ENCODE measurements at places on chromosomes 5 and 9. TPM values are rescaled to one million over a fixed set of nuclear protein-coding genes. Genes with fewer than 3 reads are reported as not detected.

DNA sequence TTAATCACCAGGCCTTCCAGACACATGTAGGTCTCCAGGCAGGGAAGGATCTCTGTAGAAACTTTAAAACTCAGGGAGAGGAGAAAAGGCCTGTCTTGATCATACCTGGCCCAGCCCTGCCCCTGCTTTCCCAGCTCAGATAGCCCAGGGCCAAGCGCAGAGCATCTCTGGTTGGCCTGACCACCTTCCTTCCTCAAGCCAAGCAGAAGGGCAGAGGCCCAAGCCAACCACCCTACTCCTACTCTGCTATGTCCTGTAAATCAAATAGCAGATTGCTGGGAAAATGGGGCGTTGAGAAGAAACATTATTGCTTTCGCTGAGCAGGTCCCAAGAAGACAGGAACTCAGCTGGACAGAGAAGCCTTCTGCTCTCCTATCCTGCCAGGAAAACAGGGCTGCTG lies 14.3 kb downstream of the ENHO start:
- no peaks in the 10 kb centered on the region for H3K4me1 ChIP-seq
- H3K27me3 ChIP-seq: peaks cover 2% of the 10 kb centered on the region
- DNase-seq: no peak
- no peak overlapping the region for H3K27ac ChIP-seq

Gene SPINK7
- total RNA-seq: not detected

DNA sequence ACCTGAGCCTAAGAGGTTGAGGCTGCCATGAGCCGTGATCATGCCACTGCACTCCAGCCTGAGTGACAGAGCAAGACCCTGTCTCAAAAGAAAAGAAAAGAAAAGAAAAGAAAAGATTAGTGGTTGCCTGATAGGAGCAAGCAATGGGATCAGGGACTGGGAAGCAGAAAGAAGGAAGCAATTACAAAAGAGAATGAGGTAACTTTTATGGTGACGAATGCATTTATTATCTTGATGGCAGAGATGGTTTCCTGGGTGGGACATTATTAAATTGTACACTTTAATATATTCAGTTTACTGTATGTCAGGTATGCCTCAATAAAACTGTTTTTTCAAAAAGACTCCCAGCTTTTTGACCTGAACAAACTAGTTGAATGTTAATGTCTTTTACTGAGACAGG lies 7.5 kb upstream of the PFDN1 start:
- peaks cover 20% of the 10 kb centered on the region for H3K27me3 ChIP-seq
- H3K4me3 ChIP-seq: no peak overlapping the region

DNA sequence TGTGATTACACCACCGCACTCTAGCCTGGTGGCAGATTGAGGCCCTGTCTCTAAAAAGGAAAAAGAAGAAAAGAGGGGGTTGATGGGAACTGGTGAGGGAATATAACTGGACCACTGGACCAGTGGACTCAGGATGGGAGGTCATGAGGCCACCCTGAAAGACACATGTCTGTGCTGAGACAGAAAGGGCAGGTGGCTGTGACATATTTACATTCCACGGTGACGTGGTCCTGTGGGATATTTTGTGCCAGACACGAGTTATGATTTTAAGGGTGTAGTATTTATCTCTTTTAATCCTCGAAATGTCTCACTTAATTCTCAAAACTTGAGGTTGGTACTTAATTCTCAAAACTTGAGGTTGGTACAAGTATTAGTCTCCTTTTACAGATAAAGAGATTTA lies 32.9 kb downstream of the LHX2 start:
- DNase-seq: no peak
- no peaks in the 10 kb centered on the region for H3K36me3 ChIP-seq
- peaks cover 7% of the 10 kb centered on the region for H3K4me1 ChIP-seq
- no peak overlapping the region for H3K4me3 ChIP-seq
- H3K27ac ChIP-seq: no peak overlapping the region

DNA sequence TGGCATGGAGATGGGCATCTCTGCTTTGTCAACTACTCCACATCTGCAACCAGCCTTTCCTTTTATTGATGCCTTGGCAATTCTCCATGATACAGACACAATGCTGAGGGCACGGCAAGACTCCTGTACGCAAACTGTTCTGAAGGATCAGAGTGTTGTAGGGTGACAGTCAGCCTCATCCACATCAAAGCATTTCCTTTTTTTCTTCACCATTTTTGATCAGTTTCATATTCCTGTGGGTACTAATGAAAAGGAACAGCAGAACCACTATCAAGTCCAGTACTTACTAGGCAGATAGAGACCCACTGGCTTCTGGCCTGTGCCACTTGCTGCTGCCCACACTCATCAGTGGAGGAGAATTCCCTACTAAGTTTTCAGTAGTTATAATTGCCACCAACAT lies 181.6 kb downstream of the PALM2AKAP2 start:
- H3K36me3 ChIP-seq: peaks cover 6% of the 10 kb centered on the region
- H3K27me3 ChIP-seq: peaks cover 26% of the 10 kb centered on the region
- H3K4me3 ChIP-seq: no peak overlapping the region
- no peak overlapping the region for H3K27ac ChIP-seq
- H3K4me1 ChIP-seq: peaks cover 45% of the 10 kb centered on the region
- DNase-seq: no peak

- no peak overlapping the region for H3K27ac ChIP-seq
- H3K4me3 ChIP-seq: no peak overlapping the region
- H3K27me3 ChIP-seq: no peaks in the 10 kb centered on the region
- no peak for DNase-seq
- no peaks in the 10 kb centered on the region for H3K4me1 ChIP-seq
Observed at GRCh38 chr9:37382982-37383357, 39.5 kb upstream of the GRHPR start.

GRCh38 chr9:15769547-15769946 lies 216.7 kb downstream of the CCDC171 start:
- H3K27me3 ChIP-seq: no peaks in the 10 kb centered on the region
- H3K4me3 ChIP-seq: no peak overlapping the region
- H3K27ac ChIP-seq: no peak overlapping the region
- DNase-seq: no peak
- H3K4me1 ChIP-seq: no peaks in the 10 kb centered on the region

DNA sequence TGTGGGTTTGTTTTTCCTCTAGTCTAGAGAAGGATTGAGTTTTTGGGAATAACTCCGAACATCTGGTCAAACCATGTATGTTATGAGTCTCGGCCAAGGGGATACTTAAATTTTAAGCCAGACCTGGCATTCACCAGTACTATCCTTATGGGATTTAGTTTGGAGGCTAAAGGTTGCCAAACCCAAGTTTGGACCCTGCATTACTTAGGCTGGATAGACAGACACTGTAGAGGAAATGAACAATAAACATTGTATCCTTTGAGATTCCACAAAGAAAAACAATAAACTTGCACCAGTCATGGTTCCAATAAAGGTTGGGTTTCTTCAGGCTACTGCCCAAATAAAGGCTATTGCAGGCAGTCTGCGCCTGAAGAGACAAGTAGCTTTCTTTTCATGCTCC lies 296.7 kb upstream of the MEF2C start:
- H3K36me3 ChIP-seq: no peaks in the 10 kb centered on the region
- no peaks in the 10 kb centered on the region for H3K27me3 ChIP-seq
- no peak overlapping the region for H3K4me3 ChIP-seq
- H3K4me1 ChIP-seq: no peaks in the 10 kb centered on the region
- no peak for DNase-seq
- H3K27ac ChIP-seq: no peak overlapping the region

- no peaks in the 10 kb centered on the region for H3K36me3 ChIP-seq
- H3K27ac ChIP-seq: no peak overlapping the region
- H3K27me3 ChIP-seq: peaks cover 3% of the 10 kb centered on the region
- DNase-seq: no peak
Observed at GRCh38 chr5:159827861-159828260, 88.4 kb upstream of the ADRA1B start.

DNA sequence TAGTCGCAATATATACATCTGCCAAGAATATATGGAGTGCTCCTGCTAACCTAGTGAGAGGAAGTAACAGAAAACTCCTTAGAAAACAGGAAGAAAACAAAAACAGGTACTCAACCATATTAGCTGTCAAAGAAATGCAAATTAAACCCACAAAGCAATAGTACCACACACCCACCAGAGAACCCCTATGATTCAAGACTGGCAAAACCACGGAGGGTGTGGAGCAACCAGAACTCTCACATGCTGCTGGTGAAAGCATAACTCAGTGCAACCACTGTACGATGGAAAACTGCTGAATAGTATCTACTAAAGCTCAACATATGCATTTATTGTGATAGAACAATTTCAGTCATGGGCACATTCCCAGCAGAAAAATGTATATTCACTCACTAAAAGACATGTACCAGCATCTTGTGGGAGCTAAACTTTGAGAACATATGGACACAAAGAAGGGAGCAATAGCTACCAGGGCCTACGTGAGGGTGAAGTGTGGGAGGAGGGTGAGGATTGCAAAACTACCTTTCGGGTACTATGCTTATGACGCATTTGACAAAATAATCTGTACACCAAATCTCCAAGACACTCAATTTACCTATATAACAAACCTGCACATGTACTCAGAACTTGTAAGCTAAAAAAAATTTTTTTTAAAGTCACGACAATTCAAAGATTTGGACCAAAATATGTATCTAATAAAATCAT lies 34.0 kb downstream of the PTPN3 start:
- H3K4me3 ChIP-seq: no peak overlapping the region
- H3K36me3 ChIP-seq: no peaks in the 10 kb centered on the region
- H3K27ac ChIP-seq: no peak overlapping the region
- H3K27me3 ChIP-seq: peaks cover 6% of the 10 kb centered on the region
- DNase-seq: peak; percentile 24

- H3K36me3 ChIP-seq: no peaks in the 10 kb centered on the region
- H3K27ac ChIP-seq: no peak overlapping the region
- no peak for DNase-seq
- H3K4me3 ChIP-seq: no peak overlapping the region
Observed at GRCh38 chr5:71732011-71732410, 12.9 kb downstream of the CARTPT start.

- no peak for DNase-seq
- no peaks in the 10 kb centered on the region for H3K27me3 ChIP-seq
- peaks cover 14% of the 10 kb centered on the region for H3K36me3 ChIP-seq
- no peak overlapping the region for H3K27ac ChIP-seq
- peaks cover 12% of the 10 kb centered on the region for H3K4me1 ChIP-seq
- no peak overlapping the region for H3K4me3 ChIP-seq
Observed at GRCh38 chr9:109002141-109002540, 11.2 kb downstream of the CTNNAL1 start.

DNA sequence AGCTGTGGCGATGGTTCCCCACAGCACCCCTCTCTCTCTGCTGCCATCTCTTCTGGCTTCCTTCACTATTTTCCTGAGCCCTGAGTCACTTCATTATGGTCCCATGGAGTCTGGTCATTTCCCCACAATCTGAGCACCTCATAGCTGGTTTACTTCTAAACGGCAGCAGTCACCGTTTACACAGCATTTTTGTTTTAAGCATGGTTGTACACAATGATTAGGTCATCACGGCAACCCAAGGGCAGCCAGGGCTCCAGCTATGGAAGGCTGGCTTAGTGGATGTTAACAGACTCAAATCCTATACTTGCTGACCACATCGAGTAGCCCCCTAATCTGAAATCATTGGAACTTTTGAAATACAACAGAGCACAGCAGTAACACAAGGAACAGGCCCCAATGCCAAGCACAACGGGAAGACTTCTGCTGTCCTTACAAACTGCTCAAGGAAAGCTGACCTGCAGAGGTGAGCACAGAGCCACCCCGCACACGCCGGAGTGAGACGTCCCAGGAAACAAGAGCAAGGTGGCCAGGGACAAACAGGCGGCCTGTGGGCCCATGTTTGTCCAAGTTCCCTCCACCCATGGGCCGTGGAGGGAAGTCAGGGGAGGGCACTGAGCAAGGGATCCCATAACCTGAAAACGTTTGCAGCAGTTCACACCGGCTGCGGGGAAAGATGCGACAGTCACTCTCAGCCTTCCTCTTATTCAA lies 22.9 kb downstream of the CAMSAP1 start:
- H3K36me3 ChIP-seq: peaks cover 1% of the 10 kb centered on the region
- H3K27me3 ChIP-seq: no peaks in the 10 kb centered on the region
- H3K4me1 ChIP-seq: peaks cover 45% of the 10 kb centered on the region
- no peak overlapping the region for H3K27ac ChIP-seq

Gene CCDC171
- 1.2 TPM for total RNA-seq

- no peak overlapping the region for H3K27ac ChIP-seq
- H3K36me3 ChIP-seq: no peaks in the 10 kb centered on the region
- no peak overlapping the region for H3K4me3 ChIP-seq
- H3K4me1 ChIP-seq: no peaks in the 10 kb centered on the region
- no peaks in the 10 kb centered on the region for H3K27me3 ChIP-seq
- no peak for DNase-seq
Observed at GRCh38 chr9:15640121-15640520, 87.3 kb downstream of the CCDC171 start.

DNA sequence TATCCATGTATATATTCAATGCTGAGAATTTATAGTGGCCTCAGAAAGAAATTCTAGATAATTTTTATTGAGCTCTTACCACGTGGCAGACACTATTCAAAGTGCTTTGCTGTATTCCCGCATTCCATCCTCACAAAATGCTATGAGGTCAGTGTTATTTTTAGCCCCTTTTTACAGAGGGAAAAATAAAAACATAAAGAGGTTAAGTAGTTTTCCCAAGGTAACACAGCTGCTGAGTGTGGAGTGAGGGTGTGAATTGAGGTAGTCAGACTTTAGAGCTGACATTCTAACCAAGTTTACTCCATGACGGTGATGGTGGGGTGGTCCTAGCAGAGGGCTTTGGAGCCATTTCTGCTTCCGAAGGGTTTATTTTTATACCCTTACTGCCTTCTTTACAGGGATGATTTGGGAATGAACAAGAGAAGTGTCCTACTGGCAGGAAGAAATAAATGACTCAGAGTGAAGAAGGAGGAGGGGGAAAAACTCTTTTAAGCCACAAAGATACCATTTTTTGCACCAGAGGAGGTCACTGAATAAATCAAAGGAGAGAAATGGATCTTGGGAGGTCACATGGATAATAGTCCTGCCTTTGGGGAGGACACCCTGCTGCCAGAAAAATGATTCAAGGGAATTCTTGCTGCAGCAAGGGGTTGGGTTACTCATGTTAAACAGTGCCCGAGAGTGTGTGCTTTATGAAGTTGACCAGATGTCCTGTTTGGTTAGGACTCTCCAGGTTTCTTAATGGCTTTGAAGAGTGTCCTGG lies 76.1 kb downstream of the HMHB1 start:
- H3K4me1 ChIP-seq: no peaks in the 10 kb centered on the region
- no peak for DNase-seq
- H3K27me3 ChIP-seq: peaks cover 2% of the 10 kb centered on the region

- H3K4me3 ChIP-seq: no peak overlapping the region
- no peaks in the 10 kb centered on the region for H3K36me3 ChIP-seq
- DNase-seq: no peak
Observed at GRCh38 chr9:71079451-71079850, 42.0 kb downstream of the TRPM3 start.

DNA sequence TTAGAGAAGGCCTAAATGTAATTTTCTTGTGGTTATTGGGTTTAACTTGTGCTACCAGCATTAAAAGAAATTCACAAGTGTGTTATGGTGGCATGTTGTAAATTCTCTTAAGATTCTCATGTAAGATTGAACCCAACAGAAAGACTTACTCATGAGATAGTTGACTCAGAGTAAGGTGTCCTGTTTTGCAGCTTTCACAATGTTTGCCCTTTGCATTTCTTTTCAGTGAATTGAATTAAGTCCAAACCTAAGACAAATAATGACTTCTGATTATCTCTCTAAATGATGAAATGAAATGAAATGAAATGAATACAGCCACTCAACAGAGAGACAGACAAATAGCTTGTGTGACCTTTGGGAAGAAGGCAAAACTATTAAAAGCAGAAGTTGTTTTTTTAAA lies 1696.9 kb upstream of the WWC1 start:
- no peak overlapping the region for H3K4me3 ChIP-seq
- no peaks in the 10 kb centered on the region for H3K4me1 ChIP-seq
- no peaks in the 10 kb centered on the region for H3K27me3 ChIP-seq
- no peaks in the 10 kb centered on the region for H3K36me3 ChIP-seq
- DNase-seq: no peak

Gene NEUROG1
- total RNA-seq: not detected

Measured in activated CD4-positive, alpha-beta T cell treated with anti-CD3 and anti-CD28 coated beads, Interleukin-2, amount 10 ng/mL, durations not matched to agents 7 days and 5 days (primary cell).